ENCODE measurements at places on chromosomes 16 and 17.

DNA sequence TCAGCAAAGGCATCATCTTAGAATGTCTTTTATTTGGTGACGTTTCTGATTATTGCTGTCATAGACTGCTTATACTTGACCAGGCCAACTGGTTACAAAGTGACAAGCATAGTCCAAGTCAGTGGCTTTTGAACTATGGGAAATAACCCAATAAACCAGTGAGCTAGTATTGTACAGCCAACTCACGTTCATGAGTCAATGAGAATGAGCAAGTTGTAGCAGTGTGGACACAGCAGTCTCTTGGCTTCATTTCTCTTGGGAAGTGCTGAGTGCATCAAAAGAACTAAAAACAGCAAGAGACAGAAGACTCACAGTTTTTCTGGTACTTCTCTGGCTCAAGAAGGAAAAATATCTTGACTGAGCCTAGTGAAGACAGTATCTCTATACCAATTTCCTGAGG is 36.9 kb upstream of the CRISPLD2 start:
- no peak for DNase-seq

DNA sequence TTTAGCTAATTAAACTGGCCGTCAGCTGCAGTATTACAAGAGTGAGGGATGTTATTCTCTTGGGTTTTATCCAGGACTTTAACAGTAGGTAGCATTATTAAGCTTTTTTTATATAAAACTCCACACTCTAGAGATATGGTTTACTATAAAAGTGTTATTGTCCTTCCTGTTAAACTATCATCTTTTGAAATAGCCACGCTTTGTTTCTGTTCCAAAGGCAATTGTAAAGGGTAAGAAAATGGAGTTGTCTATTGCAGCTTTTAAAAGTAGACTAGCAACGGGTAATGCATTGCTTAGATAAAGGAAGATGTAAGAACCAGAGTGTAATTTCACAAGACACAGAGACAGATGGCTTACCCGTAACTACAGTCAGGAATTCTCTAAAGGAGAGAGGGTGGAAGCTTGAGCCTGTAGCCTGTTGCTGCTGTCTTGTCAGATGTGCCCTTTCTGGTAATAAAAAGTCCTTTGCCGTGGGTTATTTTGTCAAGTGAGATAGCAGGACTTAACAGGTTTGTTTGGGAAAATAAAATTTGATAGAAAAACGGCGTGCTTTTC is 56.4 kb downstream of the WWOX start:
- DNase-seq: no peak

DNA sequence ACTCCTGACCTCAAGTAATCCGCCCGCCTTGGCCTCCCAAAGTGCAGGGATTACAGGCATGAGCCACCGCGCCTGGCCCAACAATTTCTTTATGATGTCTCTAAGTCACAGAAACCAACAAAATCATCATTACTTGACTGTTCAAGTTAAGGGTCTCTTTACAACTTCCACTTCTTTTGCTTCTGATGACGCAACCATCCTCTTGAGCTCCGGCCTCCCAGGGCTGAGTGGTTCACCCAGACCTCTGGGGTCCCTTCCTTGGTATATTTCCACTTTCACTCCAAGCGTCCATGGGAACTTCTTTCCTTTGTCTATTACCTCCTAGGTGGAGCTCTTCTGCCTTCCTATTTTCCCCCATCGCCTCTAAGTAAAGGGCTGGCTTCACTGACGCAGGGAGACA is 253.7 kb downstream of the NTN1 start:
- no peak for DNase-seq

- DNase-seq: no peak
Observed at GRCh38 chr17:39169101-39169500, 3.1 kb upstream of the ARL5C start.

DNA sequence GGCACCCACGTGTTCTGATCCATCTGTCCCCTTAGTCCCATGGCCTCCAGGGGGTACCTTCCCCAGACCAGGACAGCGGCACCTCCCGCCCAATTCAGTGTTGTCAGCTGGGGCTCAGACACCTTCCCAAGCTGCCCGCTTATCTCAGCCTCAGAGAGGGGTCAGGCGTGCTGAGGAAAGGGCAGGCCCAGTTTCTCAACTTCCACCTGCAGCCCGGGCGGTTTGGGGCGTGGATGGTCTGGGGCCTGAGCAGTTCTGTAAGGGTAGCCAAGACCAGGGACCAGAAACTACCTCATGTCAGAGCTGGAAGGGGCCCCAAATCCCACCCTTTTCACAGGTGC is 5.1 kb downstream of the PLCD3 start:
- DNase-seq: no peak

- no peak for DNase-seq
Observed at GRCh38 chr16:8370374-8371270, 219.7 kb downstream of the TMEM114 start.

DNA sequence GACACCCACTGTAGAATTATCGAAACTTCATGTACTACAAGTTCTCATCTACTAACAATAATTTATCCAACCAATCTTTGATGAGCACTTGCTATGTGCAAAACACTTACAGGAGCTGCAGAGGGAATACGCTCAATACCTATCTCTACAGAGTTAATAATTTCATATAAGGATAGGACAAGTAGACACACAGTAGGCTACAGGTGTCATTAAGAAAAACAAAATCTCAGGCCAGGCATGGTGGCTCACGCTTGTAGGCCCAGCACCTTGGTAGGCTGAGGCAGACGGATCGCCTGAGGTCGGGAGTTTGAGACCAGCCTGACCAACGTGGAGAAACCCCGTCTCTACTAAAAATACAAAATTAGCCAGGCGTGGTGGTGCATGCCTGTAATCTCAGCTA is 91.3 kb upstream of the PLEKHM1 start:
- DNase-seq: no peak

DNA sequence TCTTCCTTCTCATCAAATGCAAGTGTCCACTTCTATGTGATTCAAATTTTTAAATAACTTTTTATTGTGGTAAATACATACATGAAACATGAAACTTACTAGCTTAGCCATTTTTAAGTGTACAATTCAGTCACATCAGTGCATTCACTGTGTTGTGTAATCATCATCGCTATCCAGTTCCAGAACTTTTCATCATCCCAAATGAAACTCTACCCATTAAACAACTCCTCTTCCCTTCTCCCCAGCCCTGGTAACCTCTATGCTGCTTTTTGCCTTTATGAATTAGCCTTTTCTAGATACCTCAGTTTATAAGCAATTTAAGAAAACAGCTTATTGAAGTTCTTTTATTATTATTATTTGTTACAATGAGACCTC is 41.1 kb upstream of the IL34 start:
- no peak for DNase-seq

- peak; percentile 77 for DNase-seq
Observed at GRCh38 chr17:13736916-13737315, 135.2 kb upstream of the HS3ST3A1 start.

- DNase-seq: no peak
Observed at GRCh38 chr17:56812901-56813388, 20.8 kb downstream of the C17orf67 start.

GRCh38 chr17:66996926-66997325 is 32.4 kb downstream of the CACNG4 start:
- DNase-seq: no peak

- no peak for DNase-seq
Observed at GRCh38 chr17:81336930-81337325, 41.8 kb upstream of the SLC38A10 start.

- DNase-seq: no peak
Observed at GRCh38 chr17:66580956-66581391, 253.9 kb upstream of the CACNG5 start.

- peak; percentile 57 for DNase-seq
Observed at GRCh38 chr17:72297326-72298115, 176.7 kb downstream of the SOX9 start.

- DNase-seq: no peak
Observed at GRCh38 chr17:27209316-27209715, 84.6 kb upstream of the WSB1 start.

GRCh38 chr17:2691965-2692780 is 19.4 kb downstream of the CLUH start:
- no peak for DNase-seq

- no peak for DNase-seq
Observed at GRCh38 chr16:57020651-57021050, 31.3 kb downstream of the NLRC5 start.

GRCh38 chr17:31752584-31752983 is 106.5 kb downstream of the COPRS start:
- DNase-seq: no peak

DNA sequence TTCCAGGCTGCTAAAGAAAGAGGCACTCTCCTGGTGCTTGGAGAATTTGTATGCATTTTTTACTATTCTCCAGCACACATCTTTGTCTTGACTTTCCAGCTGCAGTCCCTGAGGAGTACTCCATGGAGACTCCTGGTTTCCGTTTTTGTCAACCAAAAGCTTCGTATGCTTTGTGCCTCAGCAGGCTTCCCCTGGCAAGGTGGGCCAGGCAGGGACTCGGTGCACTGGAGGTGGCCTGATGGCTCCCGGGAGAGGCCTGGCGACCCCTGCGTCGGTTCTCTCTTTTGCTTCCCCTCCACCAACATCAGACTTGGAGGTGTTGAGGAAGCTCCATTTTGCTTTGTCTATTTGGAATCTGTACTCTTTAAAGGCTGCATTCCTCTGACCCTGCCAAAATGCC is 23.7 kb downstream of the CDK5R1 start:
- DNase-seq: no peak

GRCh38 chr16:65634291-65634690 is 512.4 kb upstream of the CDH11 start:
- DNase-seq: no peak

- no peak for DNase-seq
Observed at GRCh38 chr16:30122604-30123160, 338 bp downstream of the MAPK3 start.

- no peak for DNase-seq
Observed at GRCh38 chr16:79247386-79247785, 353.2 kb downstream of the MAF start.

GRCh38 chr17:10171581-10171981 is 26.8 kb downstream of the GAS7 start:
- no peak for DNase-seq

- no peak for DNase-seq
Observed at GRCh38 chr16:81458149-81458669, 13.6 kb downstream of the CMIP start.

DNA sequence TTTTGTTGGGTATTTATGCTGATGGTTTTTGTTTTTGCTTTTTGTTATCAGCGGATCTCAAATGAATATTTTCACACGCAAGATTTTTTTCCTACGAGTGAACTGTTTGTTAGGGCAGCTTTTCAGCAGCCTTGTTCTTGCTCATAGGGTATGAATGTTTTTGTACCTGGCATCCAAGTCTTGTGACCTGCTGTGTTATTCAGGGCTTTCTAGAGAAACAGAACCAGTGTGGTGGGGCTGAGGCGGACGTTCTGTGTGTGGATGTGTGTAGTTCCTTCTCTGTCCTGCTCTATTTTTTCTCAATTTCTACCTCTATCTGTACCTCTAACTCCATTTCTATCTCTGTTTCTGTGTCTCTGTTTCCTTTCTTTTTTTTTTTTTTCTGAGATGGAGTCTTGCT is 78.3 kb downstream of the SNX29 start:
- no peak for DNase-seq

DNA sequence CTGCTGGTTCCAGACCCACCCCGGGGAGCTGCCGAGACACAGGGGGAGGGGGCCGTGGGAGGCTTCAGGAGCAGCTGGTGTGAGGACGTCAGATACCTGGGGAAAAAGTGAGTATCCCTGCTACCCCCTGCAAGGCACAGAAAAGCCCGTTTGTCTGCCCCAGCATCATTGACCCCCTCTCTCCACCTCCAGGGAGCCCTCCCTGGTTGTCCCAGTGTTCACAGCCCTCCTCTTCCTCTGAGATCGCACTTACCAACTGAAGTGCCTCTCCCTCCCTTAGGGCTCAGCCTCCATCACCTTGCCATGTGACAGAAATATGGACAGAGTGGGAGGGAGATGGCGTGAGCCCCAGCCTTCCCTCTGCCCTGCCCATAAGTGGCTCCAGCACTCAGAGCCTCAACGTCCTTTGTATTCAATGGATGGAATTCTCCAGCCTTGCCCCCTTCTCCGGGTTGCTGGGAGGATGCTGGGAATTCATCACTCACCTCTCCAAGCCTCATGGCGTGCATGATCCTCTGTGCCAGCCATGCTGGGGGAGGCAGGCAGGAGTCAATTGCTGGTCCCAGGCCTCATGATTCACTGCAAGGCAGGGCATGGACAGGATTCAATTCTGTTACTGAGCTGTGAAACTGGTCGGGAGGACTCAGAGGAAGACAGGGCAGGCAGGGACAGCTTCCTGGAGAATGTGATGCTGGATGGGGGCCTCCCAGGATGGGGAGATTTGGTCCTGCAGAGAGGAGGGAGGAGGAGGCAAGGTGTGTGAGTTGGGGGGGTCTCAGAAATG is 14.6 kb downstream of the SPNS3 start:
- no peak for DNase-seq
